ENCODE measurements at places on chromosomes 2 and 18.

DNA sequence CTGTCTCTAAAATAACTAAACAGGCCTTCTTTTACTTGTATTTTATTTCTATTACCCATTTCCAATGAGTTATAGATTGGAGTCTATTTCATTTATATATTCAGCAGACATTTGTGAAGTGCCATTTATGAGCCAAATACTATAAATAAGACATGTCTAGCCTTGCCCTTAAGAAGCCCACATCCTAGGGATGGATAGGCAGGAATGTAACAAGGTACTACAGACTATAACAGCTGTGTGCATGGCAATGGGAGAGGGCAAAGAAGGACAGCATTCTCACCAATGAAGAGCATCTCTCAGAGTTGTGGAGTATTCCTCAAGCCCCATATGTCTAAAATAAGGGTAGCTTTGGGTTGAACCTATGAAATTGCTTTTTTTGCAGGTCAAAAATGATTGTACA is 161.9 kb upstream of the RASGRP3 start:
- DNase-seq: no peak

DNA sequence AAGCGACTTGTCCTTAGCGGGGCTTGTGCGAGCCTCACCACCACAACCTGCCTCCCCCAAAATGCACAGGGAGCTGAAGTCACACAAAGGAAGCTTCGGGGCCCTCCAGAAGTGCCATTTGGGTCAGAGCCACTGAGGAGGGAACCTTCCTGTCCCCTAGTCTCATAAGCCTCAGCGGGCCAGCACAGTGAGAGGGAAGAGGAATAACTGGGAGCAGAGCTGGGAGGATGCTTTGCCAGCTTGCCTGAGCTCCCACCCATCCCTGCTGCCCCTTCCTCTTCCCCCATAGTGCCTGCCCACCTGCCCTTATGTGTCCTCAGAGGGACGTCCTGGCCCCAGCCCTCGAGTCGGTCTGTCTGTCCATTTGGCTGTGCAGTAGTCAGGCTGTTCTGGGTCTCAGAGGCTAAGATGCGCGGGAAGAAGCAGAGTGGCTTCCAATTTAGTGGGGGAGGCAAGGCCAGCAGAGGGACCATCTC is 51.8 kb upstream of the GPR17 start:
- no peak for DNase-seq

DNA sequence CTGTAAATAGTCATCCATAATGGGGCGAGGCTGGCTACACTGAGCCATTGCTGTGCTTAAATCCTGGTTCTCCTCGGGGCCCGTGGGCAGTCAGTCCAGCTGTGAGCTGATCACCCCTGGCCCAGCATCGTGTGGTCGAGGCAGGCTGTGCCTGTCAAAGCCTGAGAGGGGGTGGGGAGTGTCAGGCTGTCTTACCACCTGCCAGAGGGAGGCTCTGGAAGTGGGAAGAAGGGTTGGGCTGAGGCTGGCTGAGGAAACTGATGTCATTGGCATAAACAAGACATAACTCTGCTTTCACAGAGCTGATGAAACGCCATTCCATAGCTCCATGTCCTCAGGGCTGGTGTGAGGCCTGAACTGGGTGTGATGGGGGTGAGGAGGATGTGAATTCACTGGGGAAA is 49.7 kb downstream of the KLHL29 start:
- DNase-seq: no peak

- DNase-seq: no peak
Observed at GRCh38 chr2:201419986-201420385, 31.3 kb downstream of the TRAK2 start.

GRCh38 chr2:180240774-180241173 is 233.7 kb upstream of the CWC22 start:
- no peak for DNase-seq

DNA sequence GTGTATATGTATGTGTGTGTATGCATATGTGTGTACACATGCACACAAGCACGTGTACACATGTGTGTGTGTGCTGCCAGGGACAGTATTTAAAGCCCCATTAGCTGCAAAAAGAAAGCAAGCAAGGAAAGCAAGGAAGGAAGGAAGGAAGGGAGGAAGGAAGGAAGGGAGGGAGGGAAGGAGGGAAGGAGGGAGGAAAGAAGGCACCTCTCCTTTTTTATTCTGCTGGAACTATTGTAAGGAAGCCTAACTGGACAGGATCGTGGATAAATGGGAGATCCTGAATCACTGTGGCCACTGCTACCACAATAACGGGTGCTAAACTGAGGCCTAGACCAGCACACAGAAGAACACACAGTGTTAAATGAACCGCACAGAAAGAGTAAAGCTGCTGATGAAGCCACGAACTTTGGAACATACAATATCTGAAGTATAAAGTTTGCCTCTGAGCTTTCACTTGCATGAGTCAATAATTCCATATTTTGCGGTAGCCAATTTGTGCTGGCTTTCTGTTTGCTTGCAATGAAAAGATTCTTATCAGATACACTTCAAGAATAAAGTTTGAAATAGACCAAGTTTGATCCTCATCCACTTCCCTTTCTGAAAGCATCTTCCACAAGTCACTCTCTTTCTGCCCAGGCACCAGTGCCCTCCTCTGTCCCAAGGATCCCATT is 15.5 kb downstream of the CACNB4 start:
- DNase-seq: no peak

DNA sequence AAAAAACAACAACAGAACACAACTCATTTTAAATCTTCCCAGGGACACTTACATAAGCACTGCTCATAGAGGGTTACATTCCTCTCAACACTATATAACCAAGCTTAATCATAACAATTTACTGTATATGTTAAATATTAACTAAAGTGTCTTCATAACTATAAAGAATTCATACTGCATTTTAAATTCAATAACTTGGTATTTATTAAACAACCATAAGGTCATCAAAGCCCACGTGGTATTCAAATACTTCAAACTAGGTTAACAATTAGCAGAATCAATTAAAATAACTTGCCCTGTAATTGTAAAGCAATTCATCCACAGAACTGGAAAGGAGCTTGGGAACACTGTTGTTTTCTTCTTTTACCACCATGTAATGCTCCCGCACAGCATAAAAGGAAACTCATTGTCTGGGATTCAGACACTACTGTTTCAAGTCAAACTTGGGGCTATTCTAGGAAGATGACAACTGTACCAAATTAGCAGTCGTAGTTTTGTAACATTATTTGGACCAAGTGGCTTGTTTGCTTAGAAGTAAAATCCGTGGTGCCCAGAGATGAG is 10.4 kb downstream of the GAREM1 start:
- DNase-seq: no peak

- DNase-seq: peak; percentile 8
Observed at GRCh38 chr18:63339920-63340484, 20.4 kb upstream of the BCL2 start.

DNA sequence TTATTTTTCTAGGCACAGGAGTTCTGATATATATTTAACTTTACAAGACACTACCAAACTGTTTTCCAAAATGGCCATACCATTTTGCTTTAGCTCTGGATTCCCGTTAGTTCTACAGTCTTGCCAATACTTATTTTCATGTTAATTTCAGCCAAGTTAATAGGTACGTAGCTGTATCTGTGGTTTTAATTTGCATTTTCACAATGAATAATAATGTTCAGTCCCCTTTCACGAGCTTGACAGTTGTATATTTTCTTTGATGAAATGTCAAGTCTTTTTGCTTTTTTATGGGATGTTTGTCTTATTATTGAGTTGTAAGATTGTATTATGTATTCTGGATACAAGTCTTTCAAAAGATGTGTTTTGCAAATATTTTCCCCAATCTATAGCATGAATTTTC is 50.6 kb upstream of the GALNT5 start:
- DNase-seq: no peak

DNA sequence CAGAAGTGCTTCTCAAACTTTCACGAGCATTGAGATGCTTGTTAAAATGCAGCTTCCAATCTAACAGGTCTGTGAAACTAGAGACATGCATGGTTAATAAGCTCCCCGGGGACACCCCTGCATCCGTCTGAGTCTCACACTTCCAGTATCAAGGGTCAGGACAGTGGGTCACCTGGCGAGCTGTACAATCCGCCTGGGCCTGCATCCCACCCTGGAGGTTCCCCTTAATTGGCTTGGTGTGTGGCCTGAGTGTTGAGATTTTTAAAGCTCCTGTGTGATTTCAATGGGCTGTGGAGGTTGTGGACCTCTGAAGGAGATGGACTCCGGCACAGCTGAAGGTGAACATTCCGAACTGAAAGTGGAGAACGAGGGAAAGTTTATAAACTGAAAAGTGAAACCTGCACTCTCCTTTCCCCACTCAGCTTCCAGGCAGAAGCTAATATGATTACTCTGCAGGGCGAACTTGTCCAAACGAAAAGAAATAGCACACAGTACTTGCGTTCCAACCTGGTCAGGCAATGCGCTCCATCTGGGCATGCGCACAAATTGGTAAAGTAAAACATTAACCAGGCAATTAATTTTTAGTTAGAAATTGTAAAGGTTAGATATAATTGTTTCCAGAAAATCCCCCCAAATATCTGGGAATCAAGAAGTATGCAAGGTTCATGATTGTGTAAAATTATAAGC is 191.7 kb upstream of the ALKAL2 start:
- DNase-seq: no peak

- DNase-seq: no peak
Observed at GRCh38 chr2:14255135-14255820, 377.2 kb upstream of the LRATD1 start.

GRCh38 chr2:219334076-219334475 is 1.5 kb upstream of the RESP18 start:
- DNase-seq: no peak

GRCh38 chr2:178873912-178874311 is 66.7 kb upstream of the TTN start:
- no peak for DNase-seq

DNA sequence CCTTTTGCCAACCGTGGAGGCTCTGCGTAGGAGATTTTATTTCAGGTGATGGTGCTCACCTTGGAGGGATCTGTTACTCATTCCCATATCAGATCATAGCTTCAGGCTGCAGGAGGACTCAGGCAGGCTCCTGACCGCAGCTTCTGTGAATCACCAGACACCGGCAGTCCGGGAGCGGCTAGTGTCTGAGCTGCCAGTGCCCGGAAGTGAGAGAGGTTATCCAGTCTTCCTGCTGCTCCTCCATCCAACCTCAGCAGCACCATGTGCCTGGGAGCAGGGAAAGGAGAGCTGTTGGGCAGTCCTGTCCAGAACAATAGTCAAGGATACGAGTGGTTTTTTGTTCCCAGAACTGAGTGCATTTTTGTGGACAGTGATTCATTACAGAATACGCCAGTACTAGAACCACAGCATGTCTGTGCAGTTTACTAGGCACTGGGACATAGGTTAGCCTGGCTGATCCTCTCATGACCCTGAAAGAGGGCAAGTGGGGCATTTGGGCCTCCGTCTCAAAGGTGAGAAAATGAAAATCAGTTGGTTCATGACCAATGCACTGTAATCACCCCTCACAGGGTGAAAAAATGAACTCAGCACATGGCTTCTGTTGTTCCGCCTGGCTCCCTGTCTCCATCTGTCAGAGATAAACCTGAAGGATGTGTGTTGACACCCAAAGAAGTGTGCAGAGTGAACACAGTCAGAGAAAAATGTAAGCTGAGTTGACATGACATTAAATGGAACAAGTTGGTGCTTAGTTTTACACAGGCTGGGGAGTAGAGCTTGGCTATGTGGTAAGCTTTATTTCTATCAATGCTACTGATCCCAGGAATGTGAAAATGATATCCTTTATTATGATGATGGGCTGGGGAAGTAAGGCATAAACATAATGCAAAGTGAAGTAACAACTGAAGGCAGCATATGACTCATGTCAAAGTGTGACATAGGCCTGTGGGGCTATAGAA is 12.2 kb downstream of the FHOD3 start:
- no peak for DNase-seq

- no peak for DNase-seq
Observed at GRCh38 chr2:12941203-12941602, 224.5 kb downstream of the TRIB2 start.

- no peak for DNase-seq
Observed at GRCh38 chr2:189217541-189217940, 38.0 kb upstream of the COL5A2 start.

DNA sequence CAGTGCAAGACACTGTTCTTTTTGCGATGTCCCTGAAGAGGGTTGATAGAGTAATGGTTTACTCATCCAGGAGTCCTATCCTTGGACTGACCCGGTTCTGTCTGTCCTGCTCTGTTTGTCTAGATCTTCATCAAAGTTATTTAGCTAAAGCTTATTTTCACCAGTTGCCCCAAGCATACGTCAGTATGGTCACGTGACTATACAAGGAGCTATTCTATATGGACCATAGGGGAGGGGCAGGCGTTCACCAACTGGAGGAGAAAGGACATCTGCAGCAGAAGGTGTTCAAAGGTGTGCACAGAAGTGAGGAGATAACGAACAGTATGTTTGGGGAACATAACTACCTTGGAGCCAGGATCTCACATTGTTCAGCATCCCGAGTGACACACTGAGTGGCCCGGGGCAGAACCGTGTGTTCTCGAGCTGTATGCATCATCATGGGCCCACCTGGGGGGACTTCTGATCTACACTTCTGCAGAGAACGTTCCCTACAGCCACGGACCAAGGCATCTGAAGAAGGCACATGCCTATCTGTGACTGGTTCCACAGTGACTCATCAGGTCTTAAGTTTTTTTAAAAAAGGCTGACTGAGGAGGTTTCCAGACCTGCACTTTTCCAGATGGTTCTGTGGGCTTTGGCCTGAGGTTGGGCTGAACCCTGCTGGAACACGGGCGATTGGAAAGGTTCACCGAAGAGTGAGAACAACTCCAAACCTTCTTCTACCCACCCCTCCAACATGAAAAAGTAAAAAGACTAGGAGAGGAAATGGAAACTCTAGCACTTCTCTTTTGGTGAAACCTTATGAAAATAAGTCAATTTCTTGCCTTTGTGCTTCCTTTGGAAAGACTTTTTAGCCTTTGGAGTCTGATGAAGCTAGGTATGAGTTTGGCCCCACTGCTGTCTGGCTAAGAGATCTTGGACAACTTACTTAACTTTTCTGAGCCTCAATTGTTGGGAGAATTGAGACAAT is 68.6 kb upstream of the YWHAQ start:
- no peak for DNase-seq

DNA sequence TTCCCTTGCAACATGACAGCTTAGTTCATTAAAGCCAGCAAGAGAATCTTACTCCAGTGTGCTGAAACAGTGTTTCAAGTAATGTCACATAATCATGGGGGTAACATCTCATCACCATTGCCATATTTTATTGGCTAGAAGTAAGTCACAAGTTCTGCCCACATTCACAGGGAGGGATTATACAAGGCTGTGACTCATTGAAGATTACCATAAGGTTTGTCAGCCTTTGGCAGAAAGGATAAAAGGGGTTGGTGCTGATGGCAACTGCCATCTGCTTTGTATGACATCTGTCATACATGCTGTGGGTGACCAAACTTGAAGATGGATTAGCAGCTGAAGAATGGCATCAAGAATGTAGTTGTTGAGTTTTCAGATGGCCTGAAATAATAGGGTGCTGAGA is 61.2 kb downstream of the KCNE4 start:
- DNase-seq: no peak

GRCh38 chr2:10678225-10678624 is 11.6 kb downstream of the NOL10 start:
- DNase-seq: no peak

- DNase-seq: no peak
Observed at GRCh38 chr2:164784376-164784775, 57.2 kb downstream of the COBLL1 start.

GRCh38 chr2:25654801-25655200 is 18.6 kb downstream of the DTNB start:
- no peak for DNase-seq

GRCh38 chr2:123077101-123077500 is 948.0 kb upstream of the CNTNAP5 start:
- DNase-seq: no peak

GRCh38 chr2:78654941-78655340 is 370.6 kb upstream of the REG3G start:
- no peak for DNase-seq

- no peak for DNase-seq
Observed at GRCh38 chr2:16050908-16051489, 110.6 kb downstream of the MYCN start.
